ENCODE measurements at places on chromosomes 13 and 19. TPM values are rescaled to one million over a fixed set of nuclear protein-coding genes. Genes with fewer than 3 reads are reported as not detected.

- DNase-seq = no peak
These were observed 7.6 kb upstream of the MLLT1 start for GRCh38 chr19:6287269-6287885.

- peak; percentile 33 for DNase-seq
These were observed 108.0 kb downstream of the DNAJC3 start for GRCh38 chr13:95784900-95785290.

DNA sequence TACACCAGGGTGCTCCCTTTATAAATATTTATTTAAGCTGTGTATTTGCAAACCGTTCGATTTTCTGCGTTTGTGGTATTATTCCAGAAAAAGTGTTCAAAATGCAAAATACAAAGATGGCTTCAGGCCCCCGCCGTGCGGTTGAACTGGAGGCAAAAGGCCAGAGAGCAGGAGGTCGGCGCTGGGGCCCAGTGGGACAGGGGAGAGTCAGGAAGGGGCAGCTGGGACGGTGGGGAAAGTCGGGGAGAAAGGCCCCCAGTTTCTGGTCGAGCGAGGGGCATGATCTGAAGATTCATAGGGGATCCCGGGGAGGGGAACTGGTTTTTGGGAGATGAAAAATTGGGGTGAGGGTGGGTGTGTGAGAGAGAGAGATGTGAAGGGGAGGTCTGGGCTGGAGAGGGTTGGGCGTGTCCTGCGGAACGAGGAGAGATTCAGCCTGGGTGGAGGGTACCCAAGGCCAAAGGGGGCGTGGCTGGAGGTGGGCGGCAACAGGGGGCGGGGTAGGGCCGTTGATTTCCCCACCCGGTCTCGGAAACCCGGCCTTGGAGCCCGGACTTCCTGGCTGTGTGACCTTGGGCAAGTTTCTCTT lies 678 bp downstream of the ISOC2 start:
- peak; percentile 83 for DNase-seq

GRCh38 chr19:55312621-55313512 lies 12.3 kb downstream of the TMEM150B start:
- DNase-seq = no peak

AMH gene
- total RNA-seq = 7.3 TPM

KANK3 gene
- 0.11 TPM for total RNA-seq

ZNF724 gene
- 5.7 TPM for total RNA-seq

CABP5 gene
- total RNA-seq = not detected

- no peak for DNase-seq
These were observed 64.5 kb downstream of the RAP2A start for GRCh38 chr13:97498419-97498818.

GRCh38 chr13:42893214-42893671 lies 98.8 kb downstream of the EPSTI1 start:
- peak; percentile 36 for DNase-seq

- DNase-seq = no peak
These were observed 63.6 kb downstream of the ZNF429 start for GRCh38 chr19:21568816-21569493.

DNA sequence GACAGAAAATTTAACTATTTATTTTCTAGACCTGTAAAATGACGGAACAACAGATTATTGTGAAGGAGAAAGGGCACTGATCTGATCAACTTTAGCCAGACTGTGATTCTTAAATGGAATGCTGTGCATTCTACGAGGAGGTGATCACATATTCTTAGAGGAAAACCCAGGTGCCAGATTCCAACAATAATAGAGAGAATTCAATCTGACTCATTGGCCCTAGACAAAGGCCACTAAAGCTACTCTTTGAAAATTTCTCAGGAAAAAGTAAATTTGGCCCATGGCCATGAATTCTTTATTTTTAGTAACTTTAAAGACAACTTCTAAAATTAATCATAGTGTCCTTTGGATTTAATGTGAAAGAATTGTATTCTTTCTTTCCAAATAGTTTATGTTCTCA lies 58.6 kb upstream of the POSTN start:
- DNase-seq = peak; percentile 22

MATK gene
- not detected for total RNA-seq

GRCh38 chr13:57823704-57824103 lies 192.2 kb downstream of the PCDH17 start:
- no peak for DNase-seq

GRCh38 chr19:10694706-10695307 lies 6.4 kb upstream of the QTRT1 start:
- no peak for DNase-seq

ZNF540 gene
- 1.3 TPM for total RNA-seq

CEACAM5 gene
- not detected for total RNA-seq

DNA sequence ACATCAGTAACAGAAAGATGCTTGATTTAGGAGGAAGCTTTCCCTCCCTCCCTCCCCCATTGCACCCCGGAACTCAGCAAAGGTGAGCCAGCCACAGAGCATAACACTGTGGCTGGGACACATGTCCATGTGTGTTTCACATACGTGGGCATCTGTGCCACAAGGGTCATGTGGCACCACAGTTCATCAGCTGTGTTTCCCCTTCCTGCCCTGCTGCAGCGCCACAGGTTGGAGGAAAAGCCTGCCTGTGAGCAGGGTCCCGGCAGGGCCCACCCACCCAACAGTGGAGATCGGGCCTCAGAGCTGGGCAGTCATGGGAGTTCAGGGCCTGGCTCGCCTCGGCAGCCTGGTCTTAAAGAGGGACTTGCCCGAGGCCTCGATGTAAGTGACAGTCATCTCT lies 2.8 kb downstream of the ACP5 start:
- no peak for DNase-seq

DNA sequence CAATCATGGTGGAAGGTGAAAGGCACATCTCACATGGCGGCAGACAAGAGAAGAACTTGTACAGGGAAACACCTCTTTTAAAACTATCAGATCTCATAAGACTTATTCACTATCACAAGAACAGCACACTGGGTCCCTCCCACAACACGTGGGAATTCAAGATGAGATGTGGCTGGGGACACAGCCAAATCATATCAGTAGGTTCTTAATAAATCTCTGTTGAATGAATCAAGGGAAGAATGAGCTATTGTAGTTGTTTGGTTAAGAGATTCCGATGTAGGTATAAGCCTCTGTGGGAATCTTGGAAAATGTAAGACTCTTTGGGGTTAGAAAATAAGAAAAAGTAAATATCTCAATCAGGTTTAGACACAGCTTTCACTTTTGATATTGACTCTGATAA lies 400.2 kb downstream of the KCNRG start:
- no peak for DNase-seq

- no peak for DNase-seq
These were observed 26.5 kb downstream of the LTBP4 start for GRCh38 chr19:40627486-40628279.

- no peak for DNase-seq
These were observed 40.8 kb downstream of the UNC13A start for GRCh38 chr19:17647071-17648020.

LIM2 gene
- not detected for total RNA-seq

DNA sequence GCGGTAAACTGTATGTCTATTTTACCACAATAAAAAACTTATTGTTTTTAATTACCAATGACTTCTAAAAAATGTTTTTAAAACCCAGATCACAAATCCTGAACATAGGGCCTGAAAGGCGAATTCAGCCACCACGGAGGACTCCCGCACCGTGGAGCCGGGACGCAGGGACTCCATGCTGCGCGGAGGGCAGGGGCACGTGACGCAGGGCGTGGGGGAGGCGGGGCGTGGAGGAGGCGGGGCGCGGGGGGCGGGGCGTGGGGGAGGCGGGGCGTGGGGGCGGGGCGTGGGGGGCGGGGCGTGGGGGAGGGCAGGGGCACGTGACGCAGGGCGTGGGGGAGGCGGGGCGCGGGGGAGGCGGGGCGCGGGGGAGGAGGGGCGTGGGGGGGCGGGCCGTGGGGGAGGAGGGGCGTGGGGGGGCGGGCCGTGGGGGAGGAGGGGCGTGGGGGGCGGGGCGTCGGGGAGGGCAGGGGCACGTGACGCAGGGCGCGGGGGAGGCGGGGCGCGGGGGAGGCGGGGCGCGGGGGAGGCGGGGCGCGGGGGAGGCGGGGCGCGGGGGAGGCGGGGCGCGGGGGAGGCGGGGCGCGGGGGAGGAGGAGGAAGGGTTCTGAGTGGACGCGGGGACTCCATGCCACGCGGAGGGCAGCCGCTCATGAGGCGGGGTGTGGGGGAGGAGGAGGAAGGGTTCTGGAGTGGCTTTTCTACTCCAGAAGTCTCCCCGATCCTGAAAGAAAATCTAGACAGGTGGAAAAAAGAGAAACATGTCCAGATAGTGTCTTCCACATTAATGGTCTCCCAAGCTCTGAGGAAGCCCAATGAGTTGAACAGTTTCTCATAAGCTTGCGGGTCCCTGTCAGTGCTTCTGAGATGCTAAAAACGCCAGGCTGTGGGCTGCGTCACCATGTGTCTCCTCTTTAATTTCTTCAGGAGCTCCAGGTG lies 4.4 kb upstream of the PROZ start:
- DNase-seq = peak; percentile 72

DNA sequence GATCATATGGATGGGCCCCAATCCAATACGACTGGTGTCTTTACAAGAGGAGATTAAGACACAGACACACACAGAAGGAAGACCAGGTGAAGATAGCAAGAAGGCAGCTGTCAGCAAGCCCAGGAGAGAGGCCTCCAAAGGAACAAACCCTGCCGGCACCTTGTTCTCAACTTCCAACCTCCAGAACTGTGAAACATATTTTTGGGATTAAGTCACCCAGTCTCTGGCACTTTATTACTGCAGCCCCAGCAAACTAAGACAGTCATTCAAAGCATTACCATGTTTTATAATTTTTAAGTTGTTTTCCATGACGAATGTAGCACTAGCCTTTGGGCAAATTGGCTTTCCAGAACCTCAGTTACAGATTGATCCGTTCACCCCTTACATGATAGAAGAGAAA lies 11.3 kb downstream of the STARD13 start:
- peak; percentile 23 for DNase-seq

CADM4 gene
- 1.6 TPM for total RNA-seq
